RWPE2 (cell line): ENCODE measurements at places on chromosomes 6 and 20.
A peak's percentile ranks its signal among the peaks of the same experiment; 100 is the strongest.

DNA sequence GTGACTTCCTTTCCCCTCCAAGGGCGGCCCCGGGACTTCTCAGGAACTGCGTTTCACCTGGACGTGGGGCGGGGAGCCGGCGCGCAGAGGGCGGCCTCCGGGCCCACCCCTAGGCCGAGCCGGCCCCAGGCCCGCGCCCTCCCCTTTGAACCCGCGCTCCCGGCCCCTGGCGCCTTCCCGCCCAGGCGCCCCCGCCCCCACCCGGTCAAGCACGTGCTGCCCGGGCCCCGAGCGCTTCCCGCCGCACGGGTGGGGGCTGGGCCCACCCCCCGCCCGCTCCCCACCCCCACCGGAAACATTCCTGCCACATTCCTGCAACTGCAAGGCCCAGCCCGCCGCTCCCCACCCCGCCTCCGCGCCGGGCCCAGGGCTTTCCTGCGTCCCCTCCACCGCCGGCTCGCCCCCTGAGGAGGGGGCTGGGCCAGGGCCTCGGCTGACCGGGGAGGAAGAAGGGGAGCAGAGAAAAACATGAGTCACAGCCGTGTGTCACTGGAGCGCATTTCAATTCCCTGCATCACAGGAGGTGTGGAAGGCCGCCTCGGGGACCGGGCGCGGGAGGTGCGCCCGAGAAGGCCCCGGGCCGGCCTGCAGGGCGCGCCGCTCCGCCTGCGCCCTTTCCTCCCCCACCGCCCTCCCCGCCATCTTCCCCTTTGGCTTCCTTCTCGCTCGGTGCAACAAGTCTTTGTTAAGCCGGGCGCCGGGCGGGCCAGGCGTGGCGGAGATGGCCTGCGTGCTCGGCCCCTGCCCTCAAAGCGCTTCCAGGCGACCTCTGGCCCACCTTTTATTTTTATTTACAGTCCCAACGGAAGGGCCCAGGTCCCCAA is 1.2 kb upstream of the HMGA1 start:
- DNase-seq: peak; percentile 86
- H3K4me1 ChIP-seq: peaks cover 25% of the 10 kb centered on the region
- H3K36me3 ChIP-seq: peaks cover 19% of the 10 kb centered on the region
- H3K27ac ChIP-seq: peak overlapping the region; percentile 95
- peak overlapping the region; percentile 98 for H3K4me3 ChIP-seq
- H3K27me3 ChIP-seq: no peaks in the 10 kb centered on the region

DNA sequence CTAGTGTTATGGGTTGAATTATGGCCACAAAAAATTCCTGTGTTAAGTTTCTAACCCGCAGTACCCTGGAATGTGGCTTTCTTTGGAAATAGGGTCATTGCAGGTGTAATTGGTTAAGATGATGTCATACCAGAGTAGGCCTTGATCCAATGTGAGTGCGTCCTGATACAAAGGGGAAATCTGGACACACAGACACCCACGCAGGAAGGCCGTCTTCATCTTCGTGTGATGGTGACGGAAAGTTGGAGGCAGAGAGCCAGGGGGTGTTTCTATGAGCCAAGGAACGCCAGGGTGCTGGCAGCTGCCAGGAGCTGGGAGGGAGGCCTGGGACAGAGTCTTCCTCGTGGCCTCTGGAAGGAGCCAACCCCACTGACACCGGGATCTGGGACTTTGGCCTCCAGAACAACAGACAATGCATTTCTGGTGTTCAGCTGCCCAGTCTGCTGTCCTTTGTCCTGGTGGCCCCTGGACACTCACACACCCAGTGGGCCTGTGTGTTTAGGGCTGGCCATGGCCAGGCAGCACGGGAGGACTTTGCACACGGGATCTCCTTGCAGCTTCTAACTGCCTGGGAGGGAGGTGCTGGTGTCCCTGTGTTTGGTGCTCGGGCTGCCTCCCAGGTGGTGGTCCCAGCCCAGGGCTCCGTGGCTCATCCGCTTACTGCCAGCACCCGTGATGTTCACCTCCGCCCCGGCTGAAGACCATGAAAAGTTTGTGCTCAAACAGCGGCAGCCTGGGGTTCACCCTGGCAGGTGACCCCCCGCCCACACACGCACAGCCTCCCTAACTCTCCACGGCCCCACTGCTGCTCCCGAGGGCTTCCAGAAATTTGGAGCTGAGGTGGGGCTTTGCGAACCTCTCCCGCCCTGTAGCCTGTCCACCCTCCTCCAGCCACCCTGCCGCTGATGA is 53.4 kb upstream of the GATA5 start:
- no peak overlapping the region for H3K27ac ChIP-seq
- H3K4me3 ChIP-seq: no peak overlapping the region
- H3K27me3 ChIP-seq: peaks cover 81% of the 10 kb centered on the region
- DNase-seq: no peak
- no peaks in the 10 kb centered on the region for H3K4me1 ChIP-seq
- H3K36me3 ChIP-seq: no peaks in the 10 kb centered on the region

DNA sequence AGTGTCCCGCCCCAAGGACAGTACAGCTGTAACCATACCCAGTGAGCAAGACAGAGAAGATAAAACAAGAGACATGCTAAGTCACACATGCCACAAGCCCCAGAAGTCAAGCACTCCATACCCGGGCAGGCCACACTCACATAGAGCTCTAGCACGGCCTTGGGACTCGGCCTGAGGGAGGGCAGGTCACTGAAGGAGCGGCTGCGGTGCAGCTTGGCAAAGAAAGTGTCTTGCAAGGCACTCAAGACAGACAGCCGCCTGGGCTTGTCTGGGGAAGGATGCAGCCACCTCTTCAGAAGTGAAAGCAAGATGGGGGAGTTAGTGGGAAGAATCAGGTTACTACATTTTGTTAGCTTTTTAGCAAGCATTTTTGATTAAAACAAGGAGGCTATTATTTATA is 48.7 kb upstream of the ARMH2 start:
- H3K36me3 ChIP-seq: no peaks in the 10 kb centered on the region
- no peak for DNase-seq
- H3K27ac ChIP-seq: no peak overlapping the region
- no peaks in the 10 kb centered on the region for H3K27me3 ChIP-seq
- H3K4me3 ChIP-seq: no peak overlapping the region

DNA sequence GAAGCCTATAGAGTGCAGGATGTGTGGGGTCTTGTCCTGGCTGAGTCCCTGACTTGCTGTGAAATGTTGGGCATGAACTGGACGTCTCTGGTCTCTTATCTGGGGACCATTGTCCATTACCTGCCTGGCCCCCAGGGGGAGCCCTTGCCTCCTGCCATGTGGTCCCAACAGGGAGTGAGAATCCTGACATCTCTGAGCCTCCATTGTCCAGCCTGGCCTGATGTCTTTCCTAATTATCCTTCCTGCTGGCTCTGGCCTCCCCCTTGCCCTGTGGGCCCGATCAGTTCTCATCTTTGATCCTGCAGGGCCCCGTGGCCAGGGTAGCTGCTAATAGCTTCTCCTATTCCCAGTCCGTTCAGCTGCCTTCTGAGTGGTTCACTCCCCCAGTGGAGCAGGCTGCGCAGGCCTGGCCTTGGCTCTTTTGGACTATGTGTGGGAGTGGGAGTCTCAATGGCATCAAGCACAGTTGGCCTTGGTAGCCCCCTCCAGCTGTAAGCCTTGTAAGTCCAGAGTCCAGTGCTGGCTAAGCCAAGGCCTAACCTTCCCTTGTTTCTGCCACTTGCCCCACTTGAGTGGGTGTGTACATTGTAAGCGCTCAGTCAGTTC is 77.9 kb upstream of the RALY start:
- H3K4me3 ChIP-seq: no peak overlapping the region
- no peaks in the 10 kb centered on the region for H3K27me3 ChIP-seq
- H3K4me1 ChIP-seq: no peaks in the 10 kb centered on the region

DNA sequence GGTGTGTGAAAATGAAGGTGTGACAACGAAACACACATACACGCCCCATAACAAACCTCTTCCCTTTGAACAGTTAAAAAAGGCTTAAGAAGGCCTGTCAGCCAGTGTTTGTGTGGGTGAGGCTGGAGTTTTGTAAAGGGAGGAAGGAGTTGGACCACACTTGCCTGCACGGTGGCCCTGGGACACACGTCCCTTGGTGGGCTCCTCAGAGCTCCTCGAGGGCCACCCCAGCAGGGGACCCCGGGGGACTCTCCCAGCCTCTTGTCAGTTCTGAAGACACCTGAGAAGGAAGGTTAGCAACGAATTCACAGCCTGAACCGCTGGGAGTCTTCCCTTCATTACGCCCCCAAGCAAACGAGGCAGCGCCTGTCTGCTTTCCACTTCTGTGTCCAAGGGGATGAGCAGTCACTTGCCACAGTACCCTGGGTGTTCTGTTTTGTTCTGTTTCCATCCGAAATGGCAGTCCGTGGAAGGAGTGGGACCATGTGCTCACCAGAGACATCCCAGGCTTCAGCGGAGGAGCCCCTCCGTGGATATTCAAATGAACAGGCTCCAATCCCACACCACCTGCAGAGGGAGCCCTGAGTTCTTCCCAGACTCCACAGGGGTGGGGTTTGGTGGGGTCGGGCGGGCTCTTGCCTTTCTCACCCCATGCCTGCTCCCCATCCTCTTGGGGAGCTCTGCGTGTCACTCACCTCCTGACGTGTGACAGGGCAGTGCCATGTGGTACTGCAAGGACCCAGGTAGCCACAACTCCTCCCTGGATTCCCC is 68.6 kb downstream of the NRN1 start:
- no peak overlapping the region for H3K27ac ChIP-seq
- no peaks in the 10 kb centered on the region for H3K4me1 ChIP-seq
- no peak for DNase-seq
- no peaks in the 10 kb centered on the region for H3K27me3 ChIP-seq

DNA sequence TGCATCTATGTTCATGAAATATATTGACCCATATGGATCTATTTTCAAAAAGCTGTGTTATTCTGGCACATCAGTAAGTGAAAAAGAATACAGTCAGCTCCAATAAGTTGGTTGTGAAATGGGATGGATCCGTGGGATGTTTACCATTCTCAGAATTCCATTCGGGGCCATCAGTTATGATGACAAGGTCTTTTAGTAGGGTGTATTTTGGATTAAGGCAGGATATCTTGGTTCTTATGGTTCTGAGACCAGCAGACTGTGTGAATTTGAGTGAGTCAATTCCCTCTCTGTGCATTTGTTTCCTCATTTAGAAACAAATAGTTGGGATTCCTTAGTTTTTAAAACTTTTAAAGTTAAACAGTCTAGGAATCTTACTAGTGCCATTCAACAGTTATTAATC is 287.4 kb downstream of the CD109 start:
- peaks cover 5% of the 10 kb centered on the region for H3K27me3 ChIP-seq
- H3K36me3 ChIP-seq: no peaks in the 10 kb centered on the region
- no peak overlapping the region for H3K27ac ChIP-seq
- DNase-seq: no peak

DNA sequence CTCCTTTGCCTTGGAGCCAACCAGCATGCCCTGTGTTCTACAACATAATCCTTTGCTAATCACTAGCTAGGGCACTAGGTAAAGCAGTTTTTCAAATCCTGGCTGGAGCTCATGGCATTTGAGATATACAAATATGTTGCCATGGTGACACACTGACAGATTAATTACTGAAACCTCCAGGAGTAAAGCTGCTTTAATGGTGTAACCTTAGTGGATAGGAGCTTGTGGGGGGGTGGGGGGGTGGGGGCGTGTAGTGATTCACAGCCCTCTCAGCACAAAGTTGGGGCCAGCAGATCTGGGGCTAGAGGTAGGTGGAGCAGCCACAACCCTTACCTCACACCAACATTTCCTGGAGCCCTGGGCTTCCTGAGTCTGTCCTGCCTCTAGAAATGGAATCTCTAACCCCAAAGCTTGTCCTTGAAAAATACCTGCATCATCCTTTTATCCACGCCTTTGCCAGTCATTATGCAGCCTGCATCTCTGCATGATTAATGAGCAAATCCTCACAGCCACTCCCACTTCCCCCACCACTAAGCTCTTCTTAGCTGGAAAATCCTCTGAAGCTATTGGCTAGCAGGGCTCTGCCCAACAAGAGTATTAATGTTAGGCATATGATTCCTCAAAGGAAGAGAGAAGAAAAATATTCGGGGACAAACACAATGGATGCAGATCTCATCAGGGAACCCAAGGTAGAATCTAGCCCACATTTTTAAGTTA is 84.5 kb upstream of the PRND start:
- no peak for DNase-seq
- H3K36me3 ChIP-seq: no peaks in the 10 kb centered on the region
- no peak overlapping the region for H3K27ac ChIP-seq
- H3K4me1 ChIP-seq: peaks cover 21% of the 10 kb centered on the region
- no peak overlapping the region for H3K4me3 ChIP-seq

DNA sequence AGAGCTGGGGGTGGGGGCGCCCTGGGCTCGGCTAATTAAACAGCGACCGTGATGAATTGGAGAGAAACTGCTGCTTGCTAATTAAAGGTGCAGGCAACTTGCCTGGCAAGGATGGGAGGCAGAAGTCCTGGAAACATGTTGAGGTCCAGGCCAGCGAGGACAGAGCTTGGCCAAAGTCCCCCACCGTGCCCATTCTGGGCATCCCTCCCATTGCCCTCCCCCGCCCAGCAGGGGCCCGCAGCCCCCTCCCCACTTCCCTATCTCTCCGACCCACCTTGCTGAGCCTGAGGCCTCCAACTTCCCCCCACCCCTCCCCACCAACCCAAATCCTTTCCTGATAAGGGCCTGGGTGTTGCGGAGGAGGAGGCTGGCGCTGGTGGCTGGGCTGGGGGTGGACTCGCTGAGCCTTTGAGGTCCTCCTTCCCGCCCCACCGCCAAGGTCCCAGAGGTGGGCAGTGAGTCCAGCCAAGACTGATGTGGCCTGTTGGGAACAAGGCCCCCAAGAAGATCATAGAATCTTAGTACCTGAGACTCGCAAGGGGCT is 23.3 kb downstream of the C20orf203 start:
- no peaks in the 10 kb centered on the region for H3K27me3 ChIP-seq
- H3K27ac ChIP-seq: no peak overlapping the region
- no peak for DNase-seq
- no peaks in the 10 kb centered on the region for H3K36me3 ChIP-seq

- no peaks in the 10 kb centered on the region for H3K27me3 ChIP-seq
- no peak overlapping the region for H3K27ac ChIP-seq
- peaks cover 92% of the 10 kb centered on the region for H3K36me3 ChIP-seq
- H3K4me1 ChIP-seq: peaks cover 10% of the 10 kb centered on the region
Observed at GRCh38 chr20:6100246-6100645, 22.6 kb downstream of the FERMT1 start.

DNA sequence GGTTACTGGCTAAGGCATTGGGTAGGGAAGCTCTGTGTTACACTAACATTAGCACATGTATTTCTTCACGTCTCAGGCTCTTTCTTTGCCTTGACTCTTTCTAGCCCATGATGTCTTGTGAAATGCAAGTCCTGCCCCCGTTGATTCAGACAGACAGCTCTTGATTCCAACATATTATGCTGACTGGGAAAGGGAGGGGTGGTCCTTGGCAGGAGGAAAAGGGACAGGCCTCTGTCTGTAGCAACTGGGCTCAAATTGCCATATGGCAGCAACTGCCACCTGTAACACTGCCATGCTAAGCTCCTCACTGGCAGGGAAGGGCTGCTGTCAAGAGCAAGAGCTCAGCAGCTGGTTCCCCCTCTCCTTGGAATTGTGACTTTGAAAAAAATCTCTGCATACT is 5.7 kb upstream of the KCNK15 start:
- H3K36me3 ChIP-seq: no peaks in the 10 kb centered on the region
- peaks cover 4% of the 10 kb centered on the region for H3K4me1 ChIP-seq
- H3K27ac ChIP-seq: no peak overlapping the region
- no peak overlapping the region for H3K4me3 ChIP-seq

- H3K27me3 ChIP-seq: no peaks in the 10 kb centered on the region
- H3K36me3 ChIP-seq: no peaks in the 10 kb centered on the region
Observed at GRCh38 chr6:83352424-83353061, 78.3 kb downstream of the ME1 start.

GRCh38 chr6:147941143-147941542 is 401.5 kb upstream of the SASH1 start:
- no peaks in the 10 kb centered on the region for H3K27me3 ChIP-seq
- H3K27ac ChIP-seq: no peak overlapping the region
- DNase-seq: no peak
- no peaks in the 10 kb centered on the region for H3K4me1 ChIP-seq
- no peak overlapping the region for H3K4me3 ChIP-seq
